Chondrocyte (in vitro differentiated cells): ENCODE measurements at places on chromosomes 1 and 21. TPM values are rescaled to one million over a fixed set of nuclear protein-coding genes. Genes with fewer than 3 reads are reported as not detected.

DNA sequence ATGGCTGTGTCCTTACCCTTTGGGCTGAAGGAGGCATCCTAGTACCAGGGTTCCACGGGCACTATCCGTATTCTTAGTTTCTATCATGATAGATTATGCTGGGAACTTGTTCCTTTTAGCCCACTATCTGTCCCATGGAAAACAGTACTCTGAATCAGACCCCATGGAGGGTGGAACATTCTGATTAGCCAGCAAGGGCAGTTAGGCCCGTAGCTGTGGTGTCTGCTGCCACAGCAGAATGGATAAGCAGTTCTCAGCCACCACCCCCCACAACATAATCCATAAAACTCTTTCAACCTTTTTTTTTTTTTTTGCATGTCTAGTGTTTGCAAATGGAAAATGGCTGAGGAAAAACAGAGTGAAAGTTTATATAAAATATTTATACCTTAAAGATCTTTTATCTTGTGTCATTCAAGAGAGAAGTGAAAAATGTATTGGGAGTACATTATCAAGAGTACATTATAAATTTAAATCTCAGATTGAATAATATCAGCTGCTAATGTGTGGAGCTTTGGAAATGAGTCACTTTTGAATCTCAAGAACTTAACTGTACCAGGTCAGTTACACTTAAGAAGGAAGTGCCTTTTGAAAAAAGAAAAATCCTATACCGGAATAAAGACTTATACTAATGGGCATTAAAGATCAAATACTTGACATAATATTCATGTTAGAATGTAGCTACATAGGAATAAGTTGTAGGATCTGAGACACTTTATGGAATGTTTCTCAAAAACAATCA is 80.3 kb downstream of the NFIA start:
- H3K4me3 ChIP-seq = no peak overlapping the region
- H3K27me3 ChIP-seq = no peaks in the 10 kb centered on the region
- peak overlapping the region; percentile 93 for H3K27ac ChIP-seq
- peaks cover 63% of the 10 kb centered on the region for H3K4me1 ChIP-seq
- H3K36me3 ChIP-seq = no peaks in the 10 kb centered on the region

GRCh38 chr1:11845641-11846335 is 1.8 kb downstream of the NPPA start:
- H3K27me3 ChIP-seq = no peaks in the 10 kb centered on the region
- peaks cover 32% of the 10 kb centered on the region for H3K36me3 ChIP-seq
- DNase-seq = no peak
- H3K4me3 ChIP-seq = no peak overlapping the region

DNA sequence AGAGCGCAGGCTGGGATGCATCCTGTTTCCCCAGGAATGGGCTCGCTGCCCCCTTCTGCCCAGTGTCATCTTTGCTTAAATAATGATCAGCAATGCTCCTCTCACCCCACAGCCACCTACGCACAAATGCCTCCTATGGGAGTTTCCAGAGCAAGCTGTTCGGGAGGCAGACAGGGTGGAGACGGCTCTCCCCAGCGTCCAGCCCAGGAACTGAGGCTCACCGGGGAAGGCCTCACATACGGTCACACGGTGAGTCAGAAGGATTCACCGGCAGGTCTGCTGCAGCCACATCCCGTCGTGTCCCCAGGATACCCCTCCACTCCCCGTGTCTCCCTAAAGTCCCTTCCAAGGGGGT is 40.3 kb upstream of the RUNX3 start:
- H3K4me3 ChIP-seq = no peak overlapping the region
- no peak for DNase-seq
- H3K27me3 ChIP-seq = no peaks in the 10 kb centered on the region

DNA sequence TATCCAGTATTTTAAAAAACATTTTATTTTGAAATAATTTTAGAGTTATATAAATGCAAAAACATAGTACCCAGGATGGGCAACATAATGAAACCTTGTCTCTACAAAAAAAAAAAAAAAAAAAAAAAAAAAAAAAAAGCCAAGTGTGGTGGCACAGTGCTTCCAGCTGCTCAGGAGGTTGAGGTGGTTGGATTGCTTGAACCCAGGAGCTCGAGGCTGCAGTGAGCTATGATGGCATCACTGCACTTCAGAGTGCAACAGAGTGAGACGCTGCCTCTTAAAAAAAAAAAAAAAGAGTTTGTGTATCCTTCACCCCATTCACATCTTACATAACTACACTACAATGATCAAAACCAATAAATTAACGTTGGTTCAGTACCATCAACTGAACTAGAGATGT is 115.6 kb upstream of the KIF26B start:
- peaks cover 6% of the 10 kb centered on the region for H3K4me1 ChIP-seq
- no peak for DNase-seq
- no peak overlapping the region for H3K27ac ChIP-seq
- no peak overlapping the region for H3K4me3 ChIP-seq

GRCh38 chr1:230753586-230754251 is 6.5 kb downstream of the CAPN9 start:
- H3K27me3 ChIP-seq = no peaks in the 10 kb centered on the region
- DNase-seq = no peak
- peaks cover 24% of the 10 kb centered on the region for H3K4me1 ChIP-seq
- H3K36me3 ChIP-seq = no peaks in the 10 kb centered on the region
- no peak overlapping the region for H3K27ac ChIP-seq

Gene OR2L5
- not detected in 3 replicates for total RNA-seq

Gene KIRREL1
- 159 to 166 TPM (median 165 TPM) in 3 replicates for total RNA-seq
